Caki2 (cell line): ENCODE measurements at places on chromosomes 11 and 22. TPM values are rescaled to one million over a fixed set of nuclear protein-coding genes. Genes with fewer than 3 reads are reported as not detected.

CARD10 gene
- total RNA-seq, result 47.3 and 58.6 TPM in 2 replicates

NNMT gene
- 66.9 and 89.8 TPM in 2 replicates for total RNA-seq

HDAC10 gene
- total RNA-seq, result 18.9 and 34.0 TPM in 2 replicates

LBHD1 gene
- total RNA-seq, result 1.9 and 3.2 TPM in 2 replicates

C11orf16 gene
- not detected in 2 replicates for total RNA-seq

MUC15 gene
- total RNA-seq, result not detected in 2 replicates

OR2AG1 gene
- not detected in 2 replicates for total RNA-seq

ACRV1 gene
- not detected in 2 replicates for total RNA-seq

KDM4D gene
- 0.30 and 4.1 TPM in 2 replicates for total RNA-seq

CALCA gene
- not detected in 2 replicates for total RNA-seq

POGLUT3 gene
- total RNA-seq, result 1.8 TPM in 1 of 2 replicates, not detected in the other
